ENCODE measurements at places on chromosomes 5 and 9.

- no peak for DNase-seq
Measured at GRCh38 chr5:68424799-68425537, 209.4 kb downstream of the PIK3R1 start.

DNA sequence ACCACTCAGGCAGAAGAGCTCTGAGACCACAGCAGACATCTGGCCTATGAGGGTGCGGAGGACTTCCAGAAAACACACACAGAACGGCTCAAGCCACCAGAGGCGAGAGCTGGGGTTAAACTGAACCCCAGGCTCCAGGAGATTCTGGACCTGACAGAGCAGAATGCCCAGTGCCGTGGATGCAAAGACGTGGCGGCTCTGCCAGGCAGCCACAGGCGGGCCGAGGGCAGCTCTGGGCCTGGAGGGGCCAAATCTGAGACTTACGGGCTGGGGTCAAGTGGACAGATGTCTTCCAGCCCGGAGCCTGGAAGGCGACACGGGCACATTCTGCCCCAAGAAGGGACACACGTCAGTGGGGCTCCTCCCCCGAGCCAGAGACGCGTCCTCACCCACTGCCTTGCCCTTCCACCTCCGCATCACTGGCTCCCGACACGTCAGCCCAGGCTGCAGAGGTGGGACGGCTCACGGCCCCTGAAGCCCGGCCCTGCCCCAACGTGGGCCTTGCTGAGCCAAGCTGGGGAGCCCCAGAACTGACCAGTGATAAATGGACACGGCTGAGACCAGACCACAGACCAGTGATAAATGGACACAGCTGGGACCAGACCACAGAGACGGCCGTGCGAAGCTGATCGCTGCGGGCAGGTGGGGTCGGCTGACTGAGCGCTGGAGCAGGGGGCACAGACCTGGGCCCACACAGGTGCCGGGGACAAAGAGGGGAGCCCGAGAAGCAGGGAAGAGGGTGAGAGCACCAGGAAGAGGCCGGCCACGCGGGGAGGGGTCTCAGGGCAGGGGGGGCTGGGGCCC lies 40.9 kb upstream of the NSMF start:
- DNase-seq, result no peak

GRCh38 chr9:16784002-16784401 lies 86.5 kb downstream of the BNC2 start:
- DNase-seq, result no peak

- DNase-seq, result no peak
Measured at GRCh38 chr5:102090770-102091169, 205.3 kb downstream of the SLCO4C1 start.

- no peak for DNase-seq
Measured at GRCh38 chr5:137754961-137755762, 999 bp upstream of the HNRNPA0 start.

DNA sequence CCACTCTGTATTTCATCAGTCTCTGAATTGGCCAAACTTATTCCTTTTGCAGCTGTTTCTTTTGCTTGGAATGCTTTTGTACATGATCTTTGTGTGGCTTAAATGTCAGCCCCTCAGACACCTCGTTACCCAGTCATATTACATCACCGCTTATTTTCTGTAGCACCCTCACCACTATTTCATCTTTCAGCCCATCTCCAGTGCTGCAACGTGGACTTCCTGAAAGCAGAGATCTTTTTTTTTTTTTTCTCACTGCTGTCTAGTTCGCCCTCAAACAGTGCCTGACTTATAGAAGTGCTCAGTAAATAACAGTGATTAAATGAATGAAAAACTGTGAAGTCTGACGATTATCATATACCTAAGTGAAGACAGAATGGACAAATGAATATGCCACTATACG lies 835 bp downstream of the SRA1 start:
- DNase-seq, result no peak

GRCh38 chr5:61618577-61618976 lies 286.5 kb downstream of the ZSWIM6 start:
- no peak for DNase-seq

DNA sequence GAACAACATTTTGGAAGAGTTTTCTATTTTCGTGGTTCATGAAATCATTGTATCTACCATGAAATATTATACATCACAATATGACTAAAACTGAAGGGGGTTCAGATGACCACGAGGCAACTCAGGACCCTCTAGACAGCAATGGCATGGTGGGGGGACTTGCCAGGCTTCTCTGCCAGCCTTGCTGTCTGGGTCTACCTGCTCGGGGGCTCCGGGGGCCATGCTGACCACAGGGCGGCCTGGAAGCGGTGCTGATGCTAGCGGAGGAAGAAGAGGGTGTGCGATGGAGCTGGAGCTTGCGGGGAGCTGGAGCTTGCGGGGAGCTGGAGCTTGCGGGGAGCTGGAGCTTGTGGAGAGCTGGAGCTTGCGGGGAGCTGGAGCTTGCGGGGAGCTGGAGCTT lies 89.2 kb upstream of the IRX4 start:
- no peak for DNase-seq

GRCh38 chr9:77898864-77899263 lies 132.7 kb downstream of the GNAQ start:
- no peak for DNase-seq

- DNase-seq, result no peak
Measured at GRCh38 chr9:130883479-130883878, 13.1 kb downstream of the QRFP start.

DNA sequence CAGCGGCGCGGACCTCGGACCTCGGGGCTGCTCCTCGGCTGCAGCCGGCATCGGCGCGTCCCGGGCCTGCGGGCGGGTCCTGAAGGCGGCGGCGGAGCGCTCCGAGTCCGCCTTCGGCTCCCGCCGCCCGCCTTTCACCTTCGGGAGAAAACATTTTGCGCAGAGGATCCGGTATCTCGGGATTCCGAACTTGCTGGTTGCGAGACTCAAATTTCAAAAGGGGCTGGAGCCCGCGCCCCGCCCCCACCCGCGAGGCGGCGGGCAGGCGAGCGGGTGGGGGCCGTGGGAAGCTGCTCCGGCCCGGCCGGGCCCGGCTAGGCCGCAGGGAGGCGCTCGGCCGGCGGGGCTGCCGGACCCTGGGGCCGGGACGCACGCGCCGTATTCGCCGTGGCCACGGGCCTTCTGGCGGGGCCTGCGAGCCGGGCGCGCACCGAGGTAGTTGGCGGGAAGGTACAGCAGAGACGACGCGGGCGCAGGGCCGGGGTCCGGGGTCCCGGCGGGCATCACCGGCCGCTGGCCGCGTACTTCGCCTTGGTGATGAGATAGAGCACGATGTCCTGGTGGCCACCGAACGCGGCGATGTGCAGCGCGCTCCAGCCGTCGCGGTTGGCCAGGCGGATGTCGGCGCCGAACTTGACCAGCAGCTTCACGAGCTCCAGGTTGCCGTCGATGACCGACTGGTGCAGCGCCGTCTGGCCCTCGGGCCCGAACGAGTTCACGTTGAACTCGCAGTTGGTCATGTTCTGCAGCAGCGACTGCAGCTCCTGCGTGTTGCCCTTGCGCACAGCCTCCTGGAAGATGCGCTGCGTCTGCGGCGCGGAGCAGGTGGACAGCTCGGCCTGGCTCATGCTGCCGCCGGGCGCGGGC lies 757 bp downstream of the NRARP start:
- no peak for DNase-seq

GRCh38 chr9:116369706-116370105 lies 216.1 kb downstream of the PAPPA start:
- no peak for DNase-seq

- DNase-seq, result no peak
Measured at GRCh38 chr9:74935008-74935407, 17.7 kb downstream of the C9orf40 start.

DNA sequence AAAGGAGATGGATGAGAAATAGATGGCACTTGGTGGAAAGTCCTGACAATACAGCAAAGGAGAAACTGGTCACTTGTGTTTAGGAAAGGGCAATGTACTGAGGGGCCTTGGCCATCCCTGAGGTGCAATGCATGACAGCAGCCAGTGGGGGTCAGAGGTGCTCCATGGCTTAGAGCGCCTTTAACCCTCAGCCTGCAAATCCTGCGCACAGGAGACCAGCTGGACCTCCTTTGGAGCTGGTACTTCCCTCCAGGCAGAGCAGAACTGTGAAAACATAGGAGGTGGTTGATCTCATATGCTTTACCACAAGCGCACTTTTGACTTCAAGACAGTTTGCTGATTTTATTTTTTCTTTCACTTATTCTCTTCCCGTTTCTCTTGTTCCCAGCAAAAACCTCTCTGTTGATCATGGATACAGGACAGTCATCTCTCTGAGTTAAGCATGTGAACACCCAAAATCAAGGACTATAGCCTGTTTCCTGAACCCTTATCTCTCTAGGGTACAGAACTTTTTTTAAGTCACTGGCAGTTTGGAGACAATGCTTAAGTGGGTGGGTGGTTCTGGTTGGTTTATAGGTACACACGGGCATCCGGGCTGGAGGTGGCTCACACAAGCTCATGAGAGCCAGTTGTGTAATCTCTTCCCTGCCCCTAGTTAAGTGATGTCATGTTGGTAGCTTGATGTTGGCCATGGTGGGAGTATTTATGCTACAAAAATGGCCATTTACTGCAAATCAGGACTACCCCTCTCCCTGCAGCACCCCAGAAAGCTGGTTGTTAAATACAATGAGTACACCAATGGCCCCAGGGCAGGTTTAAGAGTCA lies 37.6 kb upstream of the ANKRD55 start:
- peak; percentile 73 for DNase-seq

- DNase-seq, result no peak
Measured at GRCh38 chr5:140202078-140202477, 27.1 kb downstream of the CYSTM1 start.

DNA sequence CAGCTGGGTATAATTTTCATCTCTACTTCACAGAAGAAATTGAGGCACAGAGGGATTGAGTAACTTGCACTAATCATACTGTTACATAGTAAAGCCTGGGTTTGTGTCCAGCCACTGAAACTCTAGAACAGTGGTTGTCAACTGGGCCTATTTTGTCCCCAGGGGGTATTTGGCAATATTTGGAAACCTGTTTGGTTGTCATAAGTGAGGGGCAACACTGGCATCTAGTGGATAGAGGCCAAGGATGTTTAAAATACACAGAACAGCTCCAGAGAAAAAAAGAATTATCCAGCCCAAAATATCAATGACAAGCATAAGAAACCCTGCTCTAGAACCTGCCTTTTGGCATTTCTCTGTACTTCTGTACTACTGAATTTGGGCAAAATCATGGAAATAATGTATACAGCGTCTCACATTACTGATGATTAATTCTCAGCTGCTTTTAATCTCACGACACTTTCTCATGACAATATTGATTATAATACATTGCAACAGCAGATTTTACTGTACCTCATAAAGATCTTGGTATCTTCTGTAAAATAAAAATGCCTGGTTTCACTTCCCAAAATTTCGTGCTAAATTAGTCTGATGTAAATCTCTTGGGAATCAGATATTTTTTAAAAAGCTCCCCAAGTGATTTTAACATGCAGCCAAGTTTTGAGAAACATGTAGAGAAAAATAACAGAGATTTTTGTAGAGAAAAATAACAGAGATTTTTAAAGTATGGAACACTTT lies 112.7 kb downstream of the RORB start:
- DNase-seq, result no peak

- no peak for DNase-seq
Measured at GRCh38 chr9:36713515-36714490, 141.1 kb downstream of the MELK start.

- DNase-seq, result no peak
Measured at GRCh38 chr5:69138766-69139165, 28.2 kb upstream of the CCNB1 start.

DNA sequence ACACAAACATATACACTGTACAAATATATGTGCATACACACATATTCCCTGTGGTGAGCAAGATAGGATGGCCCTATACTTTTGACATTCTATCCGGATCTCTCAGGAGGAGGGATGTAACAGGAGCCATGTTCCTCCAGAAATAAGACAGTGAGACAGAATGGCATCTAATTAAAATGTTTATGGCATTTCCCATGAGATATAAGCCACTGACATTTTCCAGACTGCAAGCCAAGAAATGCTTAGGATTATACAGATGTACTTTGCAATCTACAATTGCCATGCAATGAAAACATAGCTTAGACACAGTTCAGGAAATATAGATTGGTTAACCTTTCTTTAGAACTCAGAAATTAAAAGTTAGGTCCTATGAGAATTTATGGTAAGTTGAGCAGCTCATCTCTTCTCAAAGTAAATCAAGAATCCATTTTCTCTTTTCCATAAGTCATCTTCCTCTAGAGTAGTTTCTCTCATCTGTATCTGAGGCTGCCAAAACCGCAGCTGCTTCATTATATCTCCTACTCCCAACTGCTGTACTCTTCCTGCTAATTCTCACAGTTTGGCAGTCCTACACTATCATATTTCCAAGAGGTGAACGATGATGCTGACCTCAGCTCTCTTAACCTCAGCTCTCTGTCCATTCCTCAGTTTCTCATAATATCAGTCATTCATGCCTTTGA lies 1719.1 kb downstream of the MAT2B start:
- no peak for DNase-seq

- DNase-seq, result no peak
Measured at GRCh38 chr5:131943916-131944315, 1.5 kb downstream of the MEIKIN start.

GRCh38 chr5:134436523-134437339 lies 25.1 kb upstream of the CDKN2AIPNL start:
- DNase-seq, result no peak

GRCh38 chr5:163821142-163821541 lies 315.7 kb downstream of the MAT2B start:
- no peak for DNase-seq

GRCh38 chr5:139904566-139904815 lies 108.9 kb downstream of the PSD2 start:
- no peak for DNase-seq

- DNase-seq, result no peak
Measured at GRCh38 chr5:139040081-139040480, 158.1 kb downstream of the SIL1 start.

DNA sequence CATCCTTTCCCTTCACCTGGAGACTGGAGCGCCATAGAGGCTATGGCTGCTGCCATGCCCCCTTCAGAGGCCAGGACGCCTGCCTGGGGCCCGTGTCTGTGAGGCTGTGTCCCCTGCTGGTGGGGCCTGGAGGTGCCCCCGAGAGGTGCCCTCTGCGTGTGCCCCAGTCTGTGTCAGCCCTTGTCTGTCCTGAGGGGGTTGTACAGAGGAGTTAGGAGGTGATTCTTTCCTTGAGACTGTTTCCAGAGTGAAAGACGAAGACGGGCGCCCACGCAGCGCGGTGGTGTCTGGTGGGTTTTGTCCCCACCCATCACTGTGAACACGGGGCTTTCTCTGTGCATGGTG lies 24.6 kb downstream of the TRAF2 start:
- DNase-seq, result no peak

GRCh38 chr5:7016999-7017747 lies 303.9 kb downstream of the TENT4A start:
- DNase-seq, result no peak

GRCh38 chr5:153767221-153768188 lies 271.2 kb downstream of the FAM114A2 start:
- DNase-seq, result no peak

GRCh38 chr9:116688806-116689485 lies 1.8 kb downstream of the TRIM32 start:
- no peak for DNase-seq

- DNase-seq, result no peak
Measured at GRCh38 chr5:132094393-132095076, 20.9 kb downstream of the CSF2 start.

Data from hippocampal formation (tissue), 2 donors.